ENCODE measurements at places on chromosomes 2 and 18.

DNA sequence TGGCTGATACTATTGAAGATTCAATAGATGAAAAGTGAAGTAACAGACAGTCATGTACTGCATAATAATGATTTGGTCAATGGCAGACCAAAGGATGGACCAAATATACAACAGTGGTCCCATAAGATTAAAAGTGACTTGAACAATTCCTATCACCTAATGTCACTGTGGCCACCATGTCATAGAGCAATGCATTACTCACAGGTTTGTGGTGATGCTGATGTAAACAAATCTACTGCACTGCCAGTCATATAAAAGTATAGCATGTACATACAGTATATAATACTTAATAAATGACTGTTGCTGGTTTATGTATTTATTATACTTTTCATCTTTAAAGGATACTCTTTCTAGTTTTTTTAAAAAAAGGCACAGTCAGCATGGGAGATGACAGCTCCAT, 99.9 kb downstream of the USP34 start:
- DNase-seq, result no peak

GRCh38 chr2:187884003-187884402, 329.8 kb upstream of the TFPI start:
- DNase-seq, result no peak

DNA sequence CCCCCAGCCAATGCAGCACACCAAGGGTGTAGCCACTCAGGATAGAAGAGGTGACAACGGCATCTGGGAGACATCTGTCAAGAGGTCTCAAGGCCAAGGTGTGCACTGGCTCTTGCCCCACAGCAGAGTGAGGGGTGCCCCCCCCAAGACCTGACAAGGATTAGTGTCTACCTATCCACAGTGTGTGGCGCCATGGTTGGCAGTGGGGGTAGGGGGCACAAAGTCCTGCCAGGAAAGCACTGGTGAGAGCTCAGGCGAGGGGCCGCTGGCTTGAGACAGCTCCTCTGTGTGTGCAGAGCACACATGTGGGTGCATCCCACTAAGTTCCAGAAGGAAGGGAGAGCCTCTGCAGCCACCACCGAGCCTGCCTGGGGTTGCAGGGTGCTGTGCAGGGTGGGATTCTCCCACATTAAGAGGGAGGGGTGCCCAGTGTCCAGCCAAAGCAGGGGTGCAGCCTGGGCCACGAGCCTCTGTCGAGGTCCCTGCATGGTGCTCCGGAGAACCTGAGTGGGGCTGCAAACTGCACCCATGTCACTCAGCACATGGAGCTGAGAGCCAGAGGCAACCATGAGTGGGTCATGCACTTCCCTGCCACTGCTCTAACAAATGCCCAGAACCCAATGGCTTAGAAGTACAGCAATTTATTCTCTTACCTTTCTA, 311.2 kb upstream of the HDAC4 start:
- DNase-seq, result no peak

- DNase-seq, result no peak
Observed at GRCh38 chr2:230447455-230448451, 31.8 kb downstream of the SP100 start.

- DNase-seq, result no peak
Observed at GRCh38 chr2:222292149-222293134, 6.4 kb downstream of the PAX3 start.

GRCh38 chr2:191366199-191366598, 121.0 kb downstream of the MYO1B start:
- no peak for DNase-seq

- DNase-seq, result no peak
Observed at GRCh38 chr18:76113101-76113500, 381.9 kb downstream of the ZNF516 start.

DNA sequence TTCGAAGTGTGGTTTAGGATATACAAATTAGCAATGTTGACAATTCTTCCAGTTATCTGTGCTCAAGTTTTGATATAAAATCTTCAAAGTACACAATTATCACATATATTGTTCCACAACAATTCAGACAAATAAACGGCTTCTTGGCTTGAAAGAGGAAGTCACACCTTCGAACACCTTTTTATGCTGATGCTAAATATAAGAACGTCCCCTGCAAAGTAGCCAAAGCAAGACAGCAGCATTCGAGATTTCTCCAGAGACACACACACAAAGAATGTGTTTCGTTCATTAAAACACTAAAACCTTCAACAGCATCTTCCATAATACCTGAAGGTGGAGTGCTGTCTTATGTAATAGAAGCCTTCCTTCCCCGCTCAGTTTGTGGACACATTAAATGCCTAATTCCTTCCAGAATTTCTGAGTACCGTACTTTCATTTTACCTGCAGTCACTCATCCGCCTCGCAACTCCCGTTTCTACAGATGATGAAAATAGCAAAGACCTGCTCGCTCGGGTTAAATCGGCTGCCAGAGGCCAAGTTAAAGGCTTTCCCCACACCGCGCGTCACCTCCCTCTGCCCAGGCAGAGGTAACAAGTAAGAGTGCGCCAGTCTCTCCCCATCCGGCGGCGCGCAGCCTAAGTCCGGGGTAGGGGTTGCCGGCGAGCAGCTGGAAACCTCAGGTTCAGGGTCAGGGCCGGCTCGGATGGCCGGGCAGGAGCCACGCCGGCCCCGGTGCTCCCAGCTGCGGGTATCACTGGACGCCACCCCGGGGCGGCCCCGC, 847 bp downstream of the SERPINE2 start:
- no peak for DNase-seq

Data from amygdala (tissue), 56 donors.